Thyroid gland (tissue), 4 donors: ENCODE measurements at places on chromosomes 16 and 17.

- no peak for DNase-seq
These were observed 24.6 kb downstream of the COG7 start for GRCh38 chr16:23428351-23428750.

DNA sequence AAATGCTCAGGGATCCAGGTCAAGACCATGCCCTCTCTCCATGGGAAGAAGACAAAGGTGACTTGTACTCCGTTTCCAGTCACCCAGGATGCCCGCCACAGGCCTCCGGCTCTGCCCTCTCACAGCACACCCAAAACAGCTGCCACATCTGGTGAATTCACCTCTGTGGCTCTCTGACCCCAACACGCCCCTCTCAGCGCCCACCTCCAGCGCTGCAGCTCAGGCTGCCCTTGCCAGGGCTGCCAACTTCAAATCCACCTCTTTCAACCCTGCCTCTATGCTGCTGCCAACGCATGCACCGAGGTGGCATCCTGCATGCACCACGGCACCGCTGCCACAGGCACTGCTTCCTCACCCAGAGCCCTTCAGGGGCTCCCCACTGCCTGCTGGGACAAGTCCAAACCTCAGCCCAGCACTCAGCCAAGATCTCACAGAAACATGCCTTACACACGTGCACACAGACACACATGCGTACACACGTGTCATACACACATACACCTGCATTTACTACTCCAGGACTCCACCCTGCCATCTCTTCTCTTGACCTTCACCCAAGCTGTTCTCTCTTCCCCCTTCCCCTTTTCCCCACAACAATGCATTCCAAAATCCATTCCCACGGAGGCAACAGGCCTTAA is 7.5 kb downstream of the HID1 start:
- DNase-seq: no peak

DNA sequence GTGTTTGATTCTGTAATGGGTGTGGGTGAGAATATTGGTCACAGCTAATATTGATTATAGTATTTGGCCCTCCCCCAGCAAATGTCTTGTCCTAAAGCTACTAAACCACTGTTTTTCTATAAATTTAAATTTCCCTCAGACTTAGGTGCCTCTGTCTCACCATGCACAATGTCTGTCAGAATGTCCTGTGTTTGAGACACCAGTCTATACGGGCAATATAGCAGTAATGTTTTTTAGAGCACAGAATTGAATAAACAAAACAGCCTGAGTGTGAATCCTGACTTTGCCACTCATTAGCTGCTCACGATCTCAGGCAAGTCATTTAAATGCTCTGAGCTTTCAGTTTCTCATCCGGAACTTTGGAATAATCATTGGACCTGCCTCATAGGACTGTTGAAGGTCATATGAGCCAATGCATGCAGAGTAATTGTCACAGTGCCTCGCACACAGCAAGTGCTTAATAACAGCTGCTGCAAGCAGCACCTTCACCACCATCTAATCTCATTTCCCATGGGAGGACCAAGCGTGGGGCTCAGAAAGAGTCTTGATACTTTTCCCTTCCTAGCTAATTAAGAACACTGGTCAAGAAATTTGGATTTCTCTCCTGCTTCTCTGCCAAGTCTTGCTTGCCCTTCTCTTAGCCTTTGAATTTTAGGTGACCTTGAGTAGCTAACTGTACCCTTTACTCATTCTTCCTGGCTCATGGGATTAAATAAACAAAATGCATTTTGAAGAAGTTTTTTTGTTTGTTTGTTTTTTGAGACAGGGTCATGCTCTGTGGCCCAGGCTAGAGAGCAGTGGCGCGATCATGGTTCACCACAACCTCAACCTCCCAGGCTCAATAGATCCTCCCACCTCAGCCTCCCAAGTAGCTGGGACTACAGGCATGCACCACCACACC is 9.8 kb downstream of the HLF start:
- DNase-seq: no peak

DNA sequence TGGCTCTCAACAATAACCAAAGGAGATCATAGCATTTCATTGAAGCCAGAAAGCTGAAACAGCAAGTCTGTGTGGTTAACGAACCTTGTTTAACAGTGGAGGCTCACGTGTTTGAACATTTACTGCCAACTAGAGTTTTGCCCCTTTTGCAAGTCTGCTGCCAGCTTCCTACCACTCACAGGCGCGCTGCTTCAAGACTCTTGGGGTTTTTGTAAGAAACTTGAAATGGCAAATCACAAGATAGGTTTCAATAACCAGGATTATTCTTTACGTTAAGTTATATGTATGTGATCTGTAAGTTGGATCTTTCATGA is 1.2 kb downstream of the SNTB2 start:
- DNase-seq: peak; percentile 74
